ENCODE measurements at places on chromosomes 1 and 21.
A peak's percentile ranks its signal among the peaks of the same experiment; 100 is the strongest.

- no peak for DNase-seq
These were observed 37.3 kb upstream of the RUNX1 start for GRCh38 chr21:35086357-35086756.

DNA sequence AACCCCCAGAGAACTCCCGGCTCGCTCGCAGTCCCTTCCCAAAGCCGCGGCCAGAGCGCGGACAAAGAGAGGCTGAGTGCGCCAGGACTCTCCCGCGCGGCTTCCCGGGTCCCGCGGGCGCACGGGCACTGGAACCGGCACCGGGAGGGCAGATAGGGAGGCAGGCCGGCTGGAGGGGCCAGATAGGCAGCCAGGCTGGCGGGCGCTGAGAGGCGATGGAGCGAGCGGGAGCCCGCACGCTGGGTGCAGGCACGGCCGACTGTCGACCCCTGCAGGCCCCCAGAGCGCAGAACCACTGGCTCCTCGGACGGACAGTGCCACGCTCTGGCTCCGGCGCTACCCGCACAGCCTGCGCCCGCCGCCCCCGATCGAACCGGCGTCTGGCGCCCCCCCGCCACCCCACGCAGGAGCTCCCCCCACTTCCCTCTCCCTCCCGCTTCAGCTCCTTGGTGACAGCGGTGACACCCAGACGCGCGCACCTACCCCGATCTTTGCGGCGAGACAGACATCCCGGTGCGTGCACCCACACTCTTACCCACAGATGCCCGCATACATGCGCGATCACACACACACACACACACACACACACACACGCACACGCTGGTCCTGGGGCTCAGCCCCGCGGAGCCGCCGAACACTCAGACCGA lies 534 bp downstream of the SLC6A9 start:
- DNase-seq, result peak; percentile 41

GRCh38 chr21:45306453-45306831 lies 18.7 kb upstream of the POFUT2 start:
- no peak for DNase-seq

- DNase-seq, result no peak
These were observed 52.4 kb upstream of the FMO3 start for GRCh38 chr1:171038284-171038683.

DNA sequence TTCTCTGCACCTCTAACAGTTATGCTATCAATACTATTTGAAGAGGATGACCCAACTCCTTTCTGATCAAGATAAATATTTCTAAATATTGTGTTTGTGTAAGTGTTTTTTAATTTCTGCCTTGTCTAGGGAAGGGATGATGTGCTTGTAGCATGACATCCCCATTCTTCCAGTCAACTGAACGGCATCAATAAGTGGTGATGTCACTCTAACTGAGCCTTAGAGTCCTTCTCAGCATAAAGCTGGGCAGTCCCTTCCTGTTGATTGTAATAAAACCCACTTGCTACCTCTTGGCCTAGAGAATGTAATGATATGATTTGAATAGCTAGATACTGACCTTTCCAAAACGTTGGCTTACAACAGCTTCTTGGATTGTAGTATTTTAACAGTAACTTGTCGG lies 52.5 kb upstream of the KCNJ6 start:
- no peak for DNase-seq

DNA sequence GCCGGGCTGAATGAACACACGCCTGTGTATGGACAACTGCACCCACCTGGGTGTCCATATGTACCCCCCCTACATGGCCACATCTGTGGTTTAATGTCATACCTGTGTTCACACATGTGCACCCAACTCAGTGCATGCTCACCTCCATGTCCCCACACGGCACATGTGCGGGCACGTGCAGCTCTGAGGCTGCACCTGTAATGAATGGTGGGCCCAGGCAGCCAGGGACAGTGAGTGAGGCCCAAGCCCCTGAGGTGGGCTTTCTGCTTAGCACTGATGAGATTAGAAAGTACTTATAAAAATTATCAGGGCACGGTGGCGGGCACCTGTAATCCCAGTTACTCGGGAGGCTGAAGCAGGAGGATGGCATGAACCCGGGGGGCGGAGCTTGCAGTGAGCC lies 42.5 kb upstream of the CSF3R start:
- no peak for DNase-seq

DNA sequence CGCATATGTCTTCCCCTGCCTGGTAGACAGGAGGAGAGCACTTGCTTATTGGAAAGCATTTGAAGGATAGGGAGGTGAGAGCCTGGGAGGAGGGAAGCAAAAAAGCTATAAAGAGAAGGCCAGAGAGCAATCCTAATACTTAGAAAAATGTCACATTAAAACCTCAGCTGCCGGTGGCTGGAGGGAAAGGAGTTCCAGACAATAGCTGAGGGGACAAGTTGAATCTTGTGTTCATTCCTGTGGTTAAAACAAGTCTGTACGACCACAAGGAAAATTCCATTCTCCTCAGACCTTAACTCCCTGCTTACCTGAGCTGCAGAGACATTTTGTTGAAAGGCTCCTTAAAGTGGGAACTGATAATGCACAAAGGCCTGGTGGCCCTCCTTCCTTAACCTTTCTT lies 218.8 kb upstream of the CAMK1G start:
- DNase-seq, result no peak

All from activated CD4-positive, alpha-beta T cell treated with anti-CD3 and anti-CD28 coated beads, Interleukin-2, Interleukin-6, amounts not matched to agents 100 ng/mL and 50 ng/mL, durations not matched to agents 16 hours and 8 hours (primary cell).